ENCODE measurements at places on chromosomes 6 and 20. TPM values are rescaled to one million over a fixed set of nuclear protein-coding genes. Genes with fewer than 3 reads are reported as not detected.

DNA sequence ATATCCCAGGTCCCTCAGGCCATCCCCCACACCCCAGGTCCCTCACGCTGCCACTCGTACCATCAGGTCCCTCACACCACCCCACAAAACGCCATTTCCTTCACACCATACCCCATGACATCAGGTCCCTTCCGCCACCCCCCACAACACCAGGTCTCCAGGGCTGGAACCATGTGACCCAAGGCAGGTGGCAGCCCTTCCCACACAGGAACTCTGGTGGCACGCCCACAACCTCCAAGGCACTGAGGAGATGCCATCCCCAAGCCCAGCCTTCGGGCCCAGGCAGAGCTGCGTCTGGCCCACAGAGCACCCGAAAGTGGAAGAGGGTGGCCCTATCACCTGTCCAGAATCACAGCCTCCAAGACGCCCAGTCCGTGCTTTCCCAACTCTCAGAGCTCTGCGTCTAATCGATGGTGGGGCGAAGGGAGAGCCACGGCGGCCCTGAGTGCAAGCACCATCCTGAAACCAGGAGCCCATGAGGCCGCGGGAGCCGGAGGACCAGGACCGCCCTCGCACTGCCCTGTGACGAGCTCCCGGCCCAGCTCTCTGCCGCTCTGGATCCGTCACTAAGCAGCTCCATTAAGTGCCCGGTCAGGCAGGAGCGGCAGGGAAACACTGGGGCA, 12.7 kb downstream of the TAF4 start:
- DNase-seq = no peak

GRCh38 chr20:50129662-50130355, 16.9 kb upstream of the UBE2V1 start:
- DNase-seq = no peak

The CCM2L gene
- 7.7 TPM for polyA plus RNA-seq

The ZNF292 gene
- 37.3 TPM for polyA plus RNA-seq

- no peak for DNase-seq
Measured at GRCh38 chr6:42406306-42407280, 45.1 kb downstream of the TRERF1 start.

- DNase-seq = no peak
Measured at GRCh38 chr6:138593909-138594757, 94.8 kb upstream of the NHSL1 start.

The MTFR2 gene
- polyA plus RNA-seq = 2.7 TPM

DNA sequence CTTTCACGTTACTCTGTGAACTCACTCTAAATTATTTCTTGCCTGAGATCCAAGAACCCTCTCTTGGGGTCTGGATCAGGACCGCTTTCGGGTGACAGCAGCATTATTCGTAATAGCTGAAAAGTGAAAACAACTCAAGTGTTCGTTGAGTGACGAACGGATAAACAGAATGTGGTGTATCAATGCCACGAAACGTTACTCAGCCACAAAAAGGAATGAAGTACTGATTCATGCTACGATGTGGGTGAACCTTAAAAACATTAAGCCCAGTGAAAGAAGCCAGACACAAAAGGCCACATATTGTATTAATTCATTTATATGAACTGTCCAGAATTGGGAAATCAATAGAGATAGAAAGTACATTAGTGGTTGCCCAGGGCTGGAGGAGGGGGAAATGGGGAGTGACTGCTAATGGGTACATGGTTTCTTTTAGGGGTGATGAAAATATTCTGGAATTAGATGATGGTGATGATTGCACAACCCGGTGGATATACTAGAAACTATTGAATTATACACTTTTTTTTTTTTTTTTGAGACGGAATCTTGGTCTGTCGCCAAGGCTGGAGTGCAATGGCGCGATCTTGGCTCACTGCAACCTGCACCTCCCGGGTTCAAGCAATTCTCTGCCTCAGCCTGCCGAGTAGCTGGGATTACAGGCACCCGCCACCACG, 8.4 kb downstream of the PTGIS start:
- no peak for DNase-seq

- DNase-seq = no peak
Measured at GRCh38 chr6:166830891-166831363, 125.4 kb downstream of the RNASET2 start.

The PIM1 gene
- 25.7 TPM for polyA plus RNA-seq

DNA sequence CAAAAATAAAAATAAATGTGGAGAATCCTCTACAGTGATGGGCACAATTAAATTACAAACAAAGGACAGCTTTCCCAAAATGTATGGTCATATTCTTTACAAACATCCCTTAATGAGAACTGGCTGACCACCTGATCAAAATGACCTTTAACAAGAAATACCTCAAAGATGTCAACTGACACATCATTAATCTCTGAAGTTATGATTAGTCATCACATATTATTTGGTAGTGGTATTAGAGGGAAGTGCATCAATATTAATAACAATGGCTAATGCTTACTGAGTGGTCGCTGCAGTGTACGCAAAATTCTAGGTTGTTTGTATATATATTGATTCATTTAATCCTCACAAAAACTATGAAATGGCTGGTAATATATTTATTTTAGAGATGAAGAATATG, 340.6 kb downstream of the GJA1 start:
- no peak for DNase-seq

The DTD1 gene
- polyA plus RNA-seq = 31.2 TPM

The CGA gene
- 1.0 TPM for polyA plus RNA-seq

The CALHM4 gene
- polyA plus RNA-seq = 0.58 TPM

GRCh38 chr20:38706509-38706908, 17.8 kb upstream of the SLC32A1 start:
- peak; percentile 72 for DNase-seq

The TMC2 gene
- 0.23 TPM for polyA plus RNA-seq

The ZBTB24 gene
- polyA plus RNA-seq = 14.6 TPM

GRCh38 chr6:108383981-108384380, 89.1 kb downstream of the AFG1L start:
- DNase-seq = no peak

DNA sequence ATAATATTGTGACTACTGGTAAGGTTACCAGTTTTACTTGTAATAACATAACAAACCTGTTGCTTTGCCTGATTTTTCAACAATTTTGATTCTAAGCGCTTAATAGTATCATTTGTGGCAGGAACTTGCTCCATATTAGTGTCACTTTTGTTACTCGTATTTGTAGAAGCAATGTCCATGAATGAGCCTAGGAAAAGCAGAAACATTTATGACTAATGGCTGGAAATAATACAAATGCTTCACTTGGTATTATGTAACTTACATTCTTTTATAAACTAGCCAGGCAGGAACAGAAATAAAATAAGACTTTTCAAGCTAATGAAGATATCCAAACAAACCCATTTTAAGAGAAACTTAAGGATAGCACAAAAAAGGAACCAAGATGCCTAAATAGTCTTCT, 38.9 kb downstream of the MAP3K7 start:
- no peak for DNase-seq

- no peak for DNase-seq
Measured at GRCh38 chr6:64230530-64230929, 594.9 kb downstream of the PHF3 start.

The SNAP91 gene
- 0.96 TPM for polyA plus RNA-seq

The LINC00237 gene
- polyA plus RNA-seq = not detected

The RBPJL gene
- polyA plus RNA-seq = not detected

The MGME1 gene
- polyA plus RNA-seq = 44.1 TPM

GRCh38 chr6:154414021-154414813, 57.6 kb upstream of the IPCEF1 start:
- DNase-seq = no peak

The SLC22A3 gene
- 5.9 TPM for polyA plus RNA-seq

GRCh38 chr20:43725666-43726065, 1.1 kb downstream of the GTSF1L start:
- DNase-seq = no peak

DNA sequence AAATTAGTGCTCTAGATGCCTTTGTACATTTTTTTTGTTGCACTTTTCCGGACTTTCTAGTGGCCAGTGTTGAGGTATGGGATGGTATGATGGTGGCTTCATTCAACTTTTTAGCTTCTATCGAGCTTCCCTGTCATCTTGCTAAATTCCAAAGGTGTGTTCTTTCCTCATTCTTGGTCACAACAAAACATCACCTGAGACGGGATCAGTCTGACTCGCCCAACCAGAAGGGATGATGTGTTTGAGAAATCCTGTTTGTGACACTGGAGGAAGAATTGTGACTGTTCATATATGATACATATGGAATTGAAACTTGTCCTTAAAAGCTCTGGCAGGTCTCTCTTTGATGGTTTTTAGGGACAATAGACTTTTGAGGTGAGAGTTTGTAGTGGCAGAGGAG, 33.8 kb downstream of the KCNS1 start:
- DNase-seq = no peak

- no peak for DNase-seq
Measured at GRCh38 chr6:150129616-150130505, 13.0 kb upstream of the PPP1R14C start.

The SPEF1 gene
- polyA plus RNA-seq = 3.1 TPM

The MATN4 gene
- 0.41 TPM for polyA plus RNA-seq

The BPIFA1 gene
- not detected for polyA plus RNA-seq

- DNase-seq = no peak
Measured at GRCh38 chr6:37783025-37783855, 36.3 kb upstream of the ZFAND3 start.

GRCh38 chr6:127452803-127453202, 6.4 kb downstream of the KIAA0408 start:
- no peak for DNase-seq

GRCh38 chr6:110044096-110044495, 66.0 kb downstream of the GPR6 start:
- no peak for DNase-seq
